ENCODE measurements at places on chromosomes 5 and 9.
A peak's percentile ranks its signal among the peaks of the same experiment; 100 is the strongest.

GRCh38 chr9:123365287-123365880 is 9.4 kb downstream of the CRB2 start:
- DNase-seq, result no peak

DNA sequence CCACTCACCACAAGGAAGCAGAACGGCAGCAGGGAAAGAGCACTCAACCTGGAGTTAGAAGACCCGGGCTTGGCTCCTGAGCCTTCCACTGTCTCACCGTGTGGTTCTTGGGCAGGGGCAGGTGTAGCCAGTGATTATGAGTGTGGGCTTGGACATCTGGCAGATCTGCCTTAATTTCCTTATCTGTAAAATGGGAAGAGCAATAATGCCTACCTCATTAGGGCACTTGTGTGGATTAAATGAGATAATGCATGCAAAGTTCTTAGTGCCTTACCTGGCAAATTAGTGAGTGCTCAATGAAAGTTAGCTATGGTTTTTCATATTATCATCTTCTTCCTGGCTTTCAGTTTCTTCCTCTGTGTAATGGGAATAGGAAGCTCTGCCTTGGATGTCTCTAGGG is 28.1 kb upstream of the COL15A1 start:
- DNase-seq, result no peak

GRCh38 chr5:67986761-67987160 is 228.8 kb upstream of the PIK3R1 start:
- no peak for DNase-seq

DNA sequence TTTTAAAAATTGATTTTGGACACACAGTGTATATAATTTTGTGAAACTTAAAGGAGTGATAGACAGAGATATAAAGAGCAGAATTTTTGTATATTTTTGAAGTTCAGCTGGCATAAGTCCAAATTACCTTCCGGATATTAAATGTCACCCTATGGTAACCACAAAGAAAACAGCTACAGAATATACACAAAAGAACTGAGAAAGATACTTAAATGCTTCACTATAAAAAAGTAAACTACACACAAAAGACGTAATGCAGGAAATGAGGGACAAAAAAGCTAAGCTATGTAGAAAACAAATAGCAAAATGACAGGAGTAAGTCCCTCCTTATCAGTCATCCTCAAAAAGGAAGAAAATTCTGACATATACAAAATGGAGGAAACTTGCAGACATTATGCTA is 29.4 kb downstream of the HACD4 start:
- no peak for DNase-seq

- DNase-seq, result no peak
These were observed 187.6 kb downstream of the COMMD10 start for GRCh38 chr5:116272281-116272941.

- no peak for DNase-seq
These were observed 20.7 kb upstream of the STARD4 start for GRCh38 chr5:111532886-111533582.

DNA sequence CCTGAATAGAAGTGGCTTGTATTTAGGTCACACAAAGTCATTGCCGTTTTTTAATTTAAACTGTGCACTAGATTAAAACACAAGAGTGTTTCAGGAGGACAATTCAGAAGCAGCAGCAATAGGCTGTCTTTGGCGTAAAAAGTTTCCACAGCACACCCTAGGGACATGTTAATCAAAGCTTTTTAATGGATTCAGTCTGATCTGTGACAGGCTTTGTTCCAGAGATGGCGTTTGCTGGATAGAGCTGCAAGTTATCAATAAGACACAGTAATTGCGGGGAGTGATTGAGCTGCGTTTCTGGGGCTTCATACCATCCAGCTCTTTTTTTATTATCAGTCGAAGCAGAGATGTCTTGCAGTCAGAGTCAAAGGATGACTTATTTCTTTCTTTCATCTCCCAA is 300.3 kb downstream of the ZNF608 start:
- DNase-seq, result no peak

DNA sequence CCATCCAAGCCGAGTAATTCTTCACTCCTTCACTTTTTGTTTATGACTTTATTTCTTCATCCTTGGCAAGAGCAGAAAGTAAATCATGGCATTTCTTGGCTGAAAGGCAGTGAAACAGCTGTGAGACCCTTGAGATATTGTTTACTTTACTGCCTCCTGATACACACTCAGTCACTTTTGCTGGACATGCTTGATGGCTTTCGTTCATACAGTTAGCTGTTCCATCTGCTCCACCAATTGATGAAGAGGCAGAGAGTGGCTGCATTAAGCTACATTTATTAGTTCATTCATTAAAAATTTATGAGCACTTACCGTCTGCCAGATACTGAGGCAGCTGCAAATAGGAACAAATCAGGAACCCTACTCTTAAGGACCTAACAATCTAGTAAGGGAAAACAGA is 184.4 kb upstream of the OR13F1 start:
- DNase-seq, result no peak

DNA sequence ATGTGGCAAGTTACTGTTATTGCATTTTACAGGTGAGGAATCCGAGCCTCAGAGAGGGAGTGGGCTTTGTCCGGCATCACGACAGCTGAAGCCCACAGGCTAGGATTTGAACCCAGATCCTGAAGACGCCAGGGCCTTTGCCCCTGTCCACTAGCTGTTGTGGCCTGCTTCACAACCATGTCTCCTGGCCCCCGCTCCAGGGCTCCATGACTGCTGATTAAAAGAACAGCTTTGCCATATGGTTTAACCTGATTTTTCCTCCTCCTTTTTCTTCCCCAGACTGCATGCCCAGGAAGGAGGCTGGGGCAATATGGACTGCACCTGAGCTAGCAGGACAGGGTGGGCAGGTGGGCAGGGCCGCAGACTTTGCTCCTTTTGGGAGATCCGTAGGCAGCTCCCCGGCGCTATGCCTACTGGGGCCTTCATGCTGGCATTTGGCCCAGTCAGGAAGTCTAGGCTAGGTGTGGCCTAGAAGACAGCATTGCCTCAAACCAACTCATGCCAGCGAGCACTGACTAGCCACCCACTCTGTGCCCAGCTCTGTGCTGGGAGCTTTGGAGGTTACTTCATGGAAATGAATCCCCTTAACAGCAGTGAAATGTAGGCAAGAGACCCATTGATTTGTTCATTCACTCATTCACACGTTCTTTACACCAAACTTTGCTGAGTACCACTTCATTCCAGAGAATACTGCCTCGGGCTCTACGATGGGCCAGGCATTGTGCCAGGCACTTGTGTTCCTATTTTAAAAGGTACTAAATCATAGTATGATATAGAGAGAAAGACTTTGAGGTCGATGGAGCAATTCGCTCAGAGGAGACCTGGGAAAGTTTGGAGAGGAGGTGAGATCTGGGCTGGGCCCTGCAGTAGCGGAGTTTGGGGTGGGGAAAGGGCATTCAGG is 94.3 kb upstream of the CPEB4 start:
- DNase-seq, result no peak

GRCh38 chr5:156647034-156647451 is 203.1 kb upstream of the PPP1R2B start:
- no peak for DNase-seq

- DNase-seq, result no peak
These were observed 8.6 kb upstream of the PHYKPL start for GRCh38 chr5:178241231-178241663.

DNA sequence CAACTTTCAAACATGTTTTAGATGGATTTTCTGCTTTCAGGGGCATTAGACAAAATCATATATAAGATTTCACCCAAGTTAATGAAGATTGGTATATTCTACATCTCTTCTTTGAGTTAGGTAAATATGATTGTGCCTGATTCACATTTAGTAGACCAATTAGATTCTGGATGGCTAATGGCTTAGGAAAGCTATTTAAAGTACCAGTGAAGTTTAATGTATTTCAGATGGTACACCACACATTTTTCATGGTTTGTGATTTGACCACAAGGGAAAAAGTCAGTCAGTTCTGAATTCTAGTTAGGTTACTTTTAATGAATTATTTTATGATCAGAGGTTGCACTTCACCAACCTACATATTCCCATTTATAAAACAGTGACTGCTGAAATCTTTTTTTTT is 409.7 kb downstream of the ADGRV1 start:
- DNase-seq, result no peak

- DNase-seq, result no peak
These were observed 22.3 kb downstream of the NTNG2 start for GRCh38 chr9:132184124-132184523.

DNA sequence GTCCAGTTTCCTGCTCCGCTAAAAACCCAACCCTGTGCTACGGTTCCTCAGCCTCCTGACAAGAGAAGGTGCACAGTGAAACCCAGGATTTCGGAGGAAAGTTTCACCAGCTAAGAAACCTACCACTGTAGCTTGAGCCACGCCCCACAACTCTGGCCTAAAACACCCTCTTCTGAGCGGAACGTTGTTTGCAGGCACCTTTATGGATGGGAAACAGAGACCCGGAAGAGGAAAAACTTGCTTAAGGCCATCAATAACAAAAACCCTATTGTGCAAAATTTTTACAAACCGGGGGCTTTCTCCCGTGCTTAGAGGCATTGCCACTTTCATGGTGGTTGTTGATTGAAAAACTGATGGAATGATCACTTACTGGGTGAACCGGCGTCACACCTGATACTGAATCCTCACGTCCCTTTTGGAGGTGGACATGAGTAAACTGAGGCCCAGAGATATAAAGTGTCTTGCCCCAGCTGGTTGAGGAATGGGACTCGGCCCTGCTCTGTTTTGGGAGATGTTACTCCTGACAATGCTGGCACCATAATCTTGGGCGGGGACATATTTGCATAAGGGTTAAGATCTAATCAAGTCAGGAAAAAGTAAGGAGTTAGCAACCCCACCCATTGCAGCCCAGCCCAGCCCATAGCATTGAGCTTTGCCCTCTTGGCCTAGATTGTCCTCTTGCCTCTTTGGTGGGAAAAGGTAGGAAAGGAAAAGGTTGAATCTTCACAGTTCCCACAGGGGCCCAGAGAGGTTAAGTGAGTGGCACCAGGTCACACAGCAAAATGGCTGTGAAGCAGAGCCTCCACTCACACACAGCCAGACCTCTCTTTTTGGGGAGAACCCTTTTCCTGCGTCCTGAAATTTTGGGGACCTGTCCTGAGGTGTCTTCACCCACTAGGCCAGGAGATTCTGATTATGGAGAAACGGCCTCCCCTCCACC is 23.2 kb upstream of the PTGS1 start:
- no peak for DNase-seq

GRCh38 chr5:110580625-110581024 is 145.8 kb downstream of the TMEM232 start:
- DNase-seq, result no peak

DNA sequence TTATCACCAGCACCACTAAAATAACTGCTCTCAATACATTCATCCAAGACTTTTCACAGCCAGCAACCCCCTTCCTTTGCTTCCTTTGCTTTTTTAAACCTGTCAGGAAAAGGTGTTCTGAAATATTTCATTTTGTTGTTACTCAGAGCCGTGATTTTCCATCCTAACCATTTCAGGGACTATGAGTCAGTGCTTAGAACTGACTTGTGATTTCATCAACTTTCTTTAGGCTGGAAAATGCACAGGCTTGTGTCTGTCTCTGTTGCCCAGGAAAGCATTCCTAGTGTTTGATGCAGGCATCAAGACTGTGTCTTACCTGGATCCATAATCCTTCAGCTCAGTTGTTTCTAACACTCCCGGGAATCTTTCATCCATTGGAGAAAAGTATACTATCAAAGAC is 805.6 kb downstream of the BRINP1 start:
- no peak for DNase-seq

DNA sequence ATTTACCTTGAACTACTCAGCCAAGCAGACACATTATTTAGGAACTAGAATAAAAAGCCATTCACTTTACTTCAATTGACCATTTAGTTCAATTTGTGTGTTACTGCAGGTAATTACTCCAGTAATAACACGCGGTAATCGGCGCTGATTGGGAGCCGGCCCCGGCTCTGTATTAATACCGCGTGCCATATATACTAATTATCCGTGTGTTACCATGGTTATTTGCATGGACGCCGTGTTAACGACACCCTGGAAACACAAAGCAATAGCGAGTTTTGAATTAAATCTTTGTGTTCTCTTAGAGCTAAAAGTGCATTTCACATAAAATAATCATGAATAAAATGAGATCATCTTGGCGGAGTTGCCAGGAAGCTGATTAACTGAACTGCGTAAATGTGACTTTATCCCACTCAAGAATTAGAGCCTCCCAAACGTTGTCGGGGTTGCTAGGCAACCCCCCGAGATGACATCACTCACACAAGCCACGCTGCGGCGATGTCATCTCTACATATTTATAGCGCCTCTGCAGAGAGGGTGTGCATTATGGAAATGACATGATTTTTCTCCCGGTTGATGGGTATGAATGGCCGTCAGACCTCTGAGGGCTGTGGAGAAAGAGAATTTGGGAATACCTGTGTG is 41.4 kb upstream of the RNU6ATAC start:
- peak; percentile 9 for DNase-seq

GRCh38 chr9:110728058-110728457 is 59.5 kb downstream of the MUSK start:
- no peak for DNase-seq

DNA sequence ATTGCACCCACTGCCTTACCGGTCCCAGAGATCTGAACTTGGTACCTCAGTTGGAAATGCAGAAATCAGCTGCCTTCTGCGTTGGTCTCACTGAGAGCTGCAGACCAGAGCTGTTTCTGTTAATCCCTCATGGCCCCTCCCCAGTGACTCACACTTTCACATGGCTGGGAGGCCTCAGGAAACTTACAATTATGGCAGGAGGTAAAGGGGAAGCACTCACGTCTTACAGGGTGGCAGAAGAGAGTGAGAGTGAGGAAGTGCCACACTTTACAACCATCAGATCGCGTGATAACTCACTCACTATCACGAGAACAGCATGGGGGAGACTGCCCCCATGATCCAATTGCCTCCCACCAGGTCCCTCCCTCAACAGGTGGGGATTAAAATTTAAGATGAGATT is 648.5 kb downstream of the MTRR start:
- DNase-seq, result no peak

Data from NCI-H1048 (cell line).